ENCODE measurements at places on chromosomes 3 and 15. TPM values are rescaled to one million over a fixed set of nuclear protein-coding genes. Genes with fewer than 3 reads are reported as not detected.

SV2B gene
- total RNA-seq: 3.9 TPM

GABRR3 gene
- not detected for total RNA-seq

SPINT1 gene
- total RNA-seq: 3.3 TPM

ATP8B4 gene
- total RNA-seq: 0.30 TPM

TGM5 gene
- not detected for total RNA-seq

UQCC5 gene
- 10.3 TPM for total RNA-seq

UBL7 gene
- 72.5 TPM for total RNA-seq

MORC1 gene
- total RNA-seq: 0.88 TPM

MYO5C gene
- total RNA-seq: 0.63 TPM

FURIN gene
- total RNA-seq: 59.0 TPM

FRMD5 gene
- 2.6 TPM for total RNA-seq

LYZL4 gene
- total RNA-seq: not detected

CLPX gene
- 60.2 TPM for total RNA-seq

FXR1 gene
- total RNA-seq: 219 TPM

TMEM207 gene
- total RNA-seq: not detected

NSMCE3 gene
- total RNA-seq: 8.0 TPM

ASB14 gene
- total RNA-seq: not detected

Data from A673 (cell line).